ENCODE measurements at places on chromosomes 11 and 22. TPM values are rescaled to one million over a fixed set of nuclear protein-coding genes. Genes with fewer than 3 reads are reported as not detected.

CRACR2B gene
- polyA plus RNA-seq = 2.2 TPM

C1QTNF5 gene
- not detected for polyA plus RNA-seq

MIAT gene
- not detected for polyA plus RNA-seq

EIF4G2 gene
- polyA plus RNA-seq = 508 TPM

MAP6 gene
- not detected for polyA plus RNA-seq

SYT12 gene
- not detected for polyA plus RNA-seq

MFRP gene
- not detected for polyA plus RNA-seq

TMX2 gene
- polyA plus RNA-seq = 72.1 TPM

GRCh38 chr22:44895296-44896055 is 114.3 kb downstream of the PHF21B start:
- no peak for DNase-seq

- no peak for DNase-seq
Measured at GRCh38 chr11:11416502-11416901, 63.5 kb upstream of the CSNK2A3 start.

DNA sequence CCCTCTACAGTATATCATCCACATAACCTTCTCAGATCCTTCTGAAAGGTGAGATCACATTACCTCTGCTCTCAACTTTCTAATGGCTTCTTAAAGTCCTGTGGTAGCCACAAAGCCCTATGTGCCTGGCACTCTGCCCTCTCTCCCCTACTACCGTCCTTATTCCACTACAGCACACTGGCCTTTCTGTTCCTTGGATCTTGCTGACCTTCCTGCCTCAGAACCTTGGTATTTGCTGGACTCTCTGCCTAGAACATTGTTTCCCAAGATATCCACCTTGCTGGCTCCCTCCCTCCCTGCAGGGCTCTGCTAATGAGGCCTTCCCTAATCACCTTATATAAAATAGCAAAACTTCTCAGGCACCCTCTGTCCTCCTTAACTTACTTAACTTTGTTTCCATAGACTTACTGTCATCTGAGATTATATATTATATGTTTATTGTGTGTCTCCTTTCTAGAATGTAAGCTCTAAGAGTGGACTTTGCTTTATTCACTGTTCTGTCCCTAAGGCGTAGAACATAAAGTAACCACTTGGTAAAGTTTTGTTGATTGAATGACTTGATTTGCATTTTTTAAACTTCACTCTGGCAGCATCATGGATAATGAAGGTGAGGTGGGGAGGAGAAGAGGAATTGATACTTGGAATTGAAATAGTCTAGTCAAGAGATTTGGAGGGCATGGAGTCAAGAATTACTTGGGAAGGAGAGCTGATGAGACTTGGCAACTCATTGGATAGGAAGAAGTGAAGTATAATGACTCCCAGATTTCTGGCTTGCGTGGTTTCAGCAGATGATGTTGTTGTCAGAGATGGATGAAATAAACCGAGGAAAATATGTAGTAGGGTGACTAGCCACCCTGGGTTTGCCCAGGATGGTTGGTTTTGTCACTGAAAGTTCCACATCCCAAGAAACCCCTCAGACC is 10.5 kb downstream of the POLD3 start:
- no peak for DNase-seq

DNA sequence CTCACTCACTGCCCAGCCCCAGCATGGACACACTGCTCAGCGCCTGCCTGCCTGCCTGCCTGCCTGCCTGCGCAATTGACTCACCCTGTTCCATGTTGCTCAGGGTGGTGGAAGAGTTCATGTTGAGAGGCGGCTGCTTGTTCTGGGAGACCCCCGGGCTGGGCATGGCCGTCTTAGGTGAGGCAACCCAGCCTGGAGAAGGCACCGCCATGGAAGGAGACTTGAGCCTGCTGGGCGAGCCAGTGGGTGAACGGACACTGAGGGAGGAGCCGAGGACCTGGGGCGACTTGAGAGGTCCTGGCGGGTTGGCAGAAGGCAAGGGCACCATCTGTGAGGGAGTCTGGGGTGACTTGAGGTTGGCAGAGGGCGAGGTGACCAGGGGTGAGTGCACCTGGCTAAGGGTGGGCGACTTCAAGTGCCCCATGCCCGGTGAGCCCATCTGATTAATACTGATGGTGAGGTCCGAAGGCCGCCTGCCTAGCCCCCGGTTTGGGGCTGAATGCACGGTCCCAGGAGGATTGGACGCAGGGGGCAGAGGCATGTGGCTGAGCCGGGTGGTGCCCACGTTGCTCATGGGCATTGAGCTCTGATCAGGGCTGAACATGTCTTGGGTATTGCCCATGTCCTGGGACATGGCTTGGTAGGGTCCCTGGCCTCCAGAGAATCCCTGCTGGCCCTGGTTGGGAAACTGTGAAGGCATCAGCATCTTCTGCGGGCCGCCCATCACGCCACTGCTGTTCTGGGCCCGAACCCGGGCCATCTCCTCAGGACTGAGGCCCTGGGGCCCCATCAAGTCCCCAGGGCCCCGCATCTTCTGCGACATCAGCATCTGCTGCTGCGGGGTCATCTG is 17.1 kb downstream of the CXCR5 start:
- no peak for DNase-seq

- no peak for DNase-seq
Measured at GRCh38 chr11:128902515-128903066, 11.4 kb downstream of the KCNJ5 start.

DNA sequence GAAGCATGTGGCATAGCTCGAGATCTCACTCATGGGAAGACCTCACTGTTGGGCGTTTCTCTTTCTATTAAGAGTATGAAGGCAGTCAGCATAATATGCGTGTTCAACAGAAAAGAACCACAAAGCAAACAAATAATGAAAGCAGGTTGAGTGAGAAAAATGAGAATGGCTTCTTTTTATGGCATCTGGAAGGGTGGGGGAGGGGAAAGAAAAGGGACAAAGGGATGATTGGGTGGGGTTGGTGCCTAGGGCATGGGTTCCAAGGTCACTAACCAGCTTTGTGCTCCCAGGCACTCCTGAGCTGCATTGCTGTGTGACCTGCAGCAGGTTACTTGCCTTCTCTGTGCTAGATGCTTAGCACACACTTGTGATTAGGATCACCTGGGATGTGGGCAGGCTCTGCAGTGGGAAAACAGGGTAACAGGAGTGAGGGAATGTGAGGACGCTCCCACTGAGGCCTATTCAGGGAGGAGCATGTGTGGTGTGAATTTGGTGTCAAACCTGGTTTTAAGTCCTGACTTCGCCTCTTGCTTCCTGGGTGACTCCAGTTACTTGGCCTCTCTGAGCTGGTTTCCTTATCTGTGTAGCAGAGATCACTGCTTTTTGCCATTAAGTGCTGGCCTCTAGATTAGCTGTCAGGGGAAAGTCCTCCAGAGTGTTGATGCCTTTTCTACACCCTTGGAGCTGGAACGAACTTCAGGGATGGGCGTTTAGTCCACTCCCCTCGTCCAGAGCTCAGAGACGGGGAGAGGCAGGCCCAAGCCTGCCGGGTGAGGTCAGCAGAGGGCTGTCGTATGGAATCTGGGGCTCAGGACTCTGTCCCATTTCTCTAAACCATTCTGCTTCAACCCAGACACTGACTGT is 74.8 kb downstream of the KIAA1671 start:
- no peak for DNase-seq

GRCh38 chr11:112511911-112512310 is 251.3 kb upstream of the PLET1 start:
- no peak for DNase-seq
